ENCODE measurements at places on chromosomes 6 and 20.

GRCh38 chr6:135870722-135871121 is 19.2 kb downstream of the PDE7B start:
- DNase-seq = no peak

DNA sequence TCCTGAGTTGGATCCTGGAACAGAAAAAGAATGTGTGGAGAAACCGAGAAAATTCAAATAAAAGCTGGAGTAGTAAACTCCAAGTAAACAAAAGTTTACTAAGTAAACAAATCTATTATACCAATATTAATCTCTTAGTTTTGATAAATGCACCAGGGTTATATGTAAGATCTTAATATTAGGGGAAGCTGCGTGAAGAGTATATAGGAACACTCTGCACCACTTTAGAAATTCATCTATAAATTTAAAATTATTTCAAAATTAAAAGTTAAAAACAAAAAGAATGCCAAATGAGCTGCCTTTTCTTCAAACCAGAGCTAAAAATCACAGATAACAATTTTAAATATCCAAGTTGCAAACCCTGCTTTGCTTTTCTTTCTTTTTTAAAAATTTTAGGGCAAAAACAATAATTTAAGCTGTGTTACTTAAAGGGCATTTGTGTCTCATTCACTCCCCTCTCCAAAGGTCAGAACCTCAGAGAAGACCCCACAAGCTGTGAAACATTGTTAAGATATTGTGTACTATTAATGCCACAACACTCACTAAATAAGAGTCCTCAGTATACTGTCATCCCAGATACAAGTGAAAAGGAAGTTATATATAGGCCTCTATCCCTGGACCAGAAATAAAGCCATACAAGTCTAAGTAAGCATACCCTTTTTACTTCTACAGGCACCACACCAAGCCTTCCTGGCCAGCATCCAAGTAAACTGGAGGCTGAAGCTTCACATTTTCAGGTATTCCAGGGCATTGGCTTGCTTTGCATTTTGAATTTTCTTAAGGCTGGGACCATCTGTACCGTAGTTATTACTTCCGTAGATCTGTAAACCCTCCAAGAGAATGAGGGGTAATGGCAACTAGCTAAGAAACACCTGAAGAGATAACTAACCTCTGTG is 7.0 kb downstream of the DNAAF9 start:
- DNase-seq = no peak

GRCh38 chr20:24492031-24492607 is 22.7 kb downstream of the SYNDIG1 start:
- DNase-seq = no peak

DNA sequence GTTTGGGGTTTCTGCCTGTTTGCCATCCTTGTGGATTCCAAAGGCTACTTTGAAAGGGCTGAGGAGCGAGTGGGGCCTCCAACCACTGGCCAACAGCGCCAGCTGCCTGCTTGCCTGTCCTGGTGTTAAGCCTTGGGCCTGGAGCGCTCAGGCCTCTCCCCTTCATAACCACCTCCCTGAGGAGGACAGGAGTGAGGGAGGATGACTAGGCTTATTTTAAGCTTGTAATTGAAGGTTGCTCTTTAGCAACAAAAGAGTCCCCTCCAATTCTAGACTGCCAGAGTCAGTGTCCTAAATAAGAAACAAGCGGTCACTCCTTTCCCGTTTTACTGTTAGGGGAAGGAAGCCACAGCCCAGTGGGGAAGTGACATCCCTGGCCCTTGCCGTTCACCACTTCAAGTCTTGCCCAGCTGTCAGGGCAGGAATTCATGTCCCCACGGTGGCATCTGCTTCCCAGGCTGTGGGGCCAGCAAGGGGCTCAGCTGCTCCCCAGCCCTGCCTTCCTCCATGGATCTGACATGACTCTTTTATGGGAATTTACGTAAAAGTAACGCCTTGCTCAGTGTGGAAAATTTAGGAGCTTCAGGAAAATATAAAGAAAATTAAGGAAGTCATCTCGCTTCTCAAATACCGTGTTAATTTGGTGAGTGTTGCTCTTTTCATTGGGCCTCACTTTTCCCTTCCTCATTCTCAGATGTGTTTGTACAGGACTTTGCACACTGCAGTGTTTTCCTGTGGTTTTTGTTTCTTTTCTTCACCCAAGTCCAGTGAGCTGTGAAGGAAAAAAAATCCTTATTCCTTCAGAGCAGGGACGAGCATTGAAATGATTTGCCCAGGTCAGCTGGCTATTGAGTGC is 57.8 kb downstream of the SSR1 start:
- no peak for DNase-seq

DNA sequence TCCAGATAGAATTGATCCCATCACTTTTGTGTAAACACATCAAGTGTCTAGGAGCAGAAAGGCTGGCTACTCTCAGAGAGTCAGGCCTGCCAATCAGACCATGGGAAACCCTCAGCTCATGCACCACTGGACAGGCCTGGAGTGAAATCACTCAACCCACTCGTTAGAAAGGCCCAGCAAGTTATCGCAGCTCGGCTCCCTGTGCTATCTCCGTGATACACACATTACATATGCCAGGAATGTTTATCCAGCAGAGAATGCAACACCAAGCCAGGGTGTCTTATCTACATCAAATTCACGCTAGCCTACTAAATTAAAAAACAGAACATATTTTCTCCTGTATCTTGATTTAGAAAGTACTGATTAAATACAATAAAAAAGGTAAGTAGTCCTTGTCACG is 232.4 kb upstream of the FOXQ1 start:
- DNase-seq = no peak

DNA sequence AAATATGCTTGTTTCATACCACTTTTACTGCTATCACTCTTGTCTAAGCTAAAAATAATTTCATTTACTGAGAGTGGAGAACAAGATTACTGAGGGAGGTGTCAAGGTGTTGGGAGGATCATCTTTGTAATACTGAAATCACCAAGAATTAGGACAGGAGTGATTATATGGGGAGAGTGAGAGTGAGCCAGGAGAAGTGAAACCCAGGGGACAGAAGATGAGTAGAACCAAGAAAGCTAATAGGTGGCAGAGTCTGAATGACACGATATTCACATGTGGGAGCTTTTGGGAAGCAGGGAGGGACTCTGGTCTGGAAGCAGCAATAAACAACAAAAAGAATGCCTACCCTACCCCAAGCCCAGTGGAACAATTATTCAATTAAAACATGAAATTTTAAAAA is 58.6 kb downstream of the AK9 start:
- DNase-seq = no peak

DNA sequence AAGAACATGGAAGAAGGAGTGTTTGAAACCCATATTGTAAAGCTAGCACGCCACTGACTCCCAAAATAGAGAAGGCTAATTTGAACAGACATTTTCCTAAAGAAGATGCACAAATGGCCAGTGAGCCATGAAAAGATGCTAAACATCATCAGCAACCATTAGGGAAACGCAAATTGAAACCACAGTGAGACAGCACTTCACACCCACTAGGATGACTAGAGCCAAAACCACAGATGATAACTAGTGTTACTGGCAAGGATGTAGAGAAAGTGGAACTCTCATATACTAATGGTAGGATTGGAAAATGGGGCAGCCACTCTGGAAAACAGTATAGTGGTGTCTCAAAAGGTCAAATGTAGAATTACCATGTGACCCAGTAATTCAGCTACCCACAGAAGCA is 58.2 kb downstream of the BMP7 start:
- DNase-seq = no peak

GRCh38 chr6:168934660-168935627 is 318.7 kb downstream of the THBS2 start:
- DNase-seq = no peak

DNA sequence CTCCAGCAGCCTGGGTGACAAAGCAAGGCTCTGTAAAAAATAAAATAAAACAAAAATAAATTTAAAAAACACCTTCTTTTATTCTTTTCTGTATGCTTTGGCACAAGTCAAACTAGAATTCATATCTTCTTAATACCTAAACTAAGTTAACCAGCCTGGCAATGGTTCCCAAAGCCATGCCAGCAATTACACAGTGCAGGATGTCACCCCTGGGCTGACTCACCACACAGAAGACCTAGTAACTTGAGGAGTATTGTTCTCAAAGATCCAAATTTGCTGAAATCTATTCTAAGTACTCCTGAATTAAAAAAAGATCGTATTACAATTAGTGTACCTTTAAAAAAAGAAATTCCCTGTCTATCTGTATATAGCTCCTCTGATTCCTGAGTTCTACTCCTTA is 162.7 kb upstream of the SGK1 start:
- DNase-seq = no peak

DNA sequence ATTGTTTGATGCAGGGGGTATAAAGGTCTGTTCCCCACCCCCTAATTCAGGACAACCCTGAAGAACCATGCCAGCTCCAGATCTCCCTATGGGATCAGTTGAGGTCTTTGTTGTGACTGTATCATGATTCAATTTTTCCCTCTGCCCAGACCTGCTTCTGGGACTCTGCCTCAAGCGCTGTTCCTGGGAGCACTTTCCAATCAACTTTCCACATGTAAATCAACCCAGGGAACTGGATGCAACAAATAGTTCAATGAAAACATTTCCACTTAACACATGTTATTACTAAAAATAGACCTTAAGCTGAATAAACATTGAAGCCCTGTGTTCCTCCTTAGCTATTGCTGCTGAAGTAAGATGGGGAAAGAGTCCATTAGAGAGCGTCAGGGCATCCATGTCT is 139.5 kb downstream of the C6orf58 start:
- DNase-seq = no peak

DNA sequence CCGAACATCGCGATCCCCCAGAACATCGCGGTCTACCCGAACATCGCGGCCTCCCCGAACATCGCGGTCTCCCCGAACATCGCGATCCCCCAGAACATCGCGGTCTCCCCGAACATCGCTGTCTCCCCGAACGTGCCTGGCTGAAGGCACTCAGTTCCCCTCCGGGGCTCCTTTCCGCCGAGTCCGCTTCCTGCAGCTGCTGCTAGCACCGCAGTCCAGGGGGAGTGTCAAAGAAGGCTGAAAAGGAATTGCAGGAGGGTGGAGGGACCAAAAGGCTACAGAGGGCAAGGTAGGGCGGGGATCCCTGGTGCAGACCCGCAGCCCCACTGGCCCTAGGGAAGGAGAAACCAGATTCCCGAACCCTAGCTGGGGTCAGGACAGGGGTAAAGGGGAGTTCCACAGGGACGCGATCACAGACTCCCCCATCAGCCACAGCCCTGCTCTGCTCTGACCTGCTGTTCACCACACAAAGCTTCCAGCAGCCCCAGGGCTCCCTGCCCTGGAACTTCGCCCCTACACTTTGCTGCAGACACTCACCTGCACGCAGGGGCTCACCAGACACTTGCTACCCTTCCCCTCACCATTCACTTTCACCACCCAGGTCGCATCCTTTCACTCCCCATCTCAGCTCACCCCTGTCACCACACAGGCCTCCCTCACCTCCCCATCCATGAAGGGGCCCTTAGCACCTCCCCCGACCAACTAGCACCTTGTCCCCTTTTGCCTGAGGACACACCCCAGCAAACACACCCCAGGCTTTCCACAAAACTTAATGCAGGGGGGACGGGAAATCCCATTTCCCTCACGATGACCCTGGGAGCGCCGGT is 1.7 kb downstream of the ULBP1 start:
- DNase-seq = peak; percentile 32

GRCh38 chr6:52418606-52419005 is 1.5 kb upstream of the EFHC1 start:
- DNase-seq = no peak

GRCh38 chr6:144066741-144067484 is 28.5 kb downstream of the SF3B5 start:
- peak; percentile 68 for DNase-seq

DNA sequence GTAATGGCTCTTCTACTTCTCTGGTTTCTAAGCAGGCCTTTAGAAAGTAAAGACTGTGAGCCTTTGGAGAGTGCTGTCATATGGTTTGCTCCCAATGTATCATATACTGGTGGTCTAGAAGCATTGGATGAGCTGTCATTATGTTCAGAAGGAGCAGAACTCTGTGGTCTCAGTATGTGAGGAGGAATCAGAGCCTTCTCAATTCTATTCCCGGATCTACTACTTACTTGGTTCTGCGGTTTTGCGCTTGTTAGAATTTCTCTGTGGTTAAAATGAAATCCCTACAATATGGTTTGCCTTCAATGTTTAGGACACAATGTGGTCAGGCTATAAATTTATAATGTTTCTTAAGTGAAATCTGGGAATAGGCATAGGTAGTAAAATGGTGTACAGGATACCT is 64.6 kb downstream of the RWDD2A start:
- no peak for DNase-seq

- DNase-seq = no peak
Measured at GRCh38 chr6:82750556-82750955, 315.1 kb downstream of the UBE3D start.

DNA sequence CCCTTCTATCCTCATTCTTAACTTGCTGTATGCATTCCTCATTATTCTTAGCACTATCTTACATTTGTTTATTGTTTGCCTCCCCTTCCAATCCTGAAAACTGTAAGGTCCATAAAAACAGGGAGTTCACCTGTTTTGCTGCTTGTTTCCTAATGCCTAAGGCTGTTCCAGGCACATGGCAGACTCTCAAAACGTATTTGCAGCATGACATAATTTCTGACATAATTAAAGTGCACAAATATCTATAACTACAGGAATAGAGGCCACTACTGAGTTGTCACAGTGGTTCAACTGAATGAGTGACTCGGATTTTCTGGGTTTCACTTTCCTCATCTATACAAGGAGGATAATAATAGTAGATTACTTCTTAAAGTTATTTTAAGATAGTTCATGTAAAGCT is 83.0 kb downstream of the HFE start:
- peak; percentile 39 for DNase-seq

- no peak for DNase-seq
Measured at GRCh38 chr6:10441004-10441654, 26.3 kb upstream of the TFAP2A start.

DNA sequence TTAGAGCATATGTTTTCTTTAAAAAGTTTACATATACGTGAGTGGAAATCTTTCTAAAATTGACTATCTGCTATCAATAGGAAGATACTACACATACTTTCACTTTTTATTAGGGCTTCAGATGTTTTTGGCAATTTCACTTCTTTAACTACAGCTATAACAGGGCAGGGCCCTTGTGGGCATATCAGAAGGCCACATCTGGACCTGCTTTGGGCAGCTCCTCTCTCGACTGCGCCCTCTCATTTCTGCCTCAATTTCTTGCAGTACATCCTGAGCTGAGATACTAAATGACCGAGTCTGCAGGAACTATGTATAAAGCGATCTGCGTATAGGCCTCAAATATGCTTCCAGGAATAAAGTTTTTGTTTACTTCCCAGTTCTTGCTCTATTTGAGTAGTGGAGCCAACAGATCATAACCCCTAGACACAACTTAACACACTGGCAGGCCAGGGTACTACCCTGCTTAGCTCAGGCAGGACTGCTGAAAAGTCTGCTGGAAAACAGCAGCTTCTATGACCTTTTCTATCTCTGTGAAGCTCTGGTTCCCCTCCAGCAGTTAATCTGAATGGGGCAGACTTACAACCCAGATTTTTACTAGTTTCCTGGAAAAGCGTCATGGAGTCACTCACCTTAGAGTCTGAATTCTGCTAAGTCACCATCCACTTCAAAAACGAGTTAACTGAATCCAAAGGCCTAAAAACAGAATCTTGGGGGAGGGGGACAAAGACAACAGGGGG is 12.7 kb downstream of the GCLC start:
- no peak for DNase-seq
